MCF 10A (cell line): ENCODE measurements at places on chromosomes 6 and 20. TPM values are rescaled to one million over a fixed set of nuclear protein-coding genes. Genes with fewer than 3 reads are reported as not detected.

GRCh38 chr6:69825904-69826303 lies 29.1 kb upstream of the LMBRD1 start:
- peak; percentile 20 for DNase-seq

DNA sequence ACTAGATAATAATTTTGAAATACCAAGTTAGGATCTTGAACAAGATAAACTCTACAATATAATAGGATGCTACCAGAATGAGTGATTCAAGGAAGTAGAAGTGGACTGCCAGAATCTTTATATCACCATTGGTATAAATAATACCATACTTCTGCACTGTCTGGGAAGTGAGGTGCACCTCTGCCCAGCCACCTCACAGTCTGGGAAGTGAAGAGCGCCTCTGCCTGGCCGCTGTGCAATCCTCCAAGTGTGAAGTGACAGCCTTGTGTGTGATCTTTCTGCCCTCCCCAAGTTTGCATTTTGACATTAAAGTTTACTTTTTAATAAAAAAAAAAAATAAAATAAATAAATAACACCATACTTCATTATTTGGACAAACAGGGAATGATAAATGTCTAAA lies 18.8 kb downstream of the LATS1 start:
- DNase-seq, result no peak

DNA sequence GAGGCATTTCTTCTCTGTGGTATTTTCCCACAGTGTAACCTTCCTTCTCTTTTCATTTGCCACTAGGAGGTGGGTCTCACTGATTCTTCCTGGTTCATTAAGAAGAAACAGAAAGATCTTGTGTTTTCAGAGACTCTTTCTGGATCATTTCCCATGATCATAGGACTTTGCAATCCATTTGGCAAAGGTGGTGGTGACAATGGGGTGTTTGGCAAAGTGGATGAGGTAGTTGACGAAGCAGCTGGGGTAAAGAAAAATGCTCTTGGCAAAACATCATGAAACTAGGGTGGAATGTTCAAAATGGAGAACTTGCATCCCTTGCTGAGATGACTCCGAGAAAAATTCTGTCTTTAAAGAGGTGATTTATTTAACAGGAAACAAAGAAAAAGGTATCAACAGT lies 50.6 kb downstream of the TRAF3IP2 start:
- no peak for DNase-seq

GRCh38 chr6:147194652-147195411 lies 9.4 kb upstream of the STXBP5 start:
- DNase-seq, result peak; percentile 18

- DNase-seq, result no peak
These were observed 228.6 kb downstream of the ADGB start for GRCh38 chr6:146827216-146827928.

- no peak for DNase-seq
These were observed 88.2 kb downstream of the GJA1 start for GRCh38 chr6:121523628-121524027.

- no peak for DNase-seq
These were observed 202.6 kb downstream of the NFATC2 start for GRCh38 chr20:51339721-51340450.

- no peak for DNase-seq
These were observed 41.3 kb downstream of the FKBP5 start for GRCh38 chr6:35647400-35647799.

DNA sequence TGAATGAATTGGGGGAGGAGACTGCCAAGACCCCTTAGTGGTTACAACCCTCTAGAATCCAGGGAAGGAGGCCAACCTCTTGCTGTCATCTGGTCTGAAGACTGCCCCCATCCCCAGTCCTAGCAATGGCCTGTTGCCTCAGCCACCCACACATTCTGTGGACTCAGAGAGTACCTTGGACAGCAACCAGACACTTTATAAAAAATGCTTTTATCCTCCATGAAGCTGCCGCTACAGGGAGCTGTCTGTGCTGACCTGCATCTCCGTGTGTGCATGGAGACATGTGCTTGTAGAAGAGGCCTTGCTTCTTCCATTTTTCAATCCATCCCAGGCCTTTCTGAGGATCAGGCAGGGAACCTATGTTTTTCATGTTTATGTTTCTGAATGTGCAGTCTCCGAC lies 15.2 kb downstream of the CDH22 start:
- peak; percentile 51 for DNase-seq

DNA sequence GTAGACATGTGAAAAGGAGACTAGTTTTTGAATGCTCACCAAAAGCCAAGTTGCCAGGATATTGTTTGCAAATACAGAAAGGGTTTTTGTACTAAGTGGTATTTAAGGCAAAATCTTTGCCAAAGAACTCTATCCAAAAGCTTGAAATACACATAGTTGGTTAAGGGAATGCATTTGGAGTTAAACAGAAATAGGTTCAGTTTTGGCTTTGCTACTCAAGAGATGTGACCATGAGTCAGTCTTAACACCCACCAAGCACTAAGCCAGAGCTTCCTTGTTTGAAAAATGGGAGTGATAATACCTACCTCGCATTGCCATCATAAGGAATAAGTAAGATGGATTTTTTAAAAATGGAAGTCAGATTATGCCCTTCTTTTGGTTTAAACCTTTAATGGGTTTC lies 191.7 kb upstream of the LAMP5 start:
- DNase-seq, result no peak

DNA sequence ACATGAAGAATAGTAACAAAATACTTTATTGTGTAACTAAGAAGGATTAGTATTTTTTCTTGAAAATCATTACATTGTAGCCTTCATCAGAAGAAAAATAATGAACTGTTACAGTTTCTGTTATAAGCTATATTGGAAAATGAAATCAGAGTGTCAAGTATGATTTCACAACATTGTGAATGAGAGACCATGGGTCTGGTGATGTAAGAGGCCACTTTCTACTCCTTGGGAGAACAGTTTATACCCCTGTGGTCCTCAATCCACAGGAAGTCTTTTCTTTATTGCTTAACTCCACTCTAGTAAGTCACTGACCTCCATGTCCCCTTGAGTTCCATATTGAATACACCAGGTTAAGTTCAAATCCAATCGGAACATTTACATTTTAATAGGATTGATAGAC lies 218.7 kb upstream of the FERMT1 start:
- DNase-seq, result peak; percentile 4

GRCh38 chr20:64055893-64056638 lies 6.6 kb upstream of the SOX18 start:
- peak; percentile 34 for DNase-seq

DNA sequence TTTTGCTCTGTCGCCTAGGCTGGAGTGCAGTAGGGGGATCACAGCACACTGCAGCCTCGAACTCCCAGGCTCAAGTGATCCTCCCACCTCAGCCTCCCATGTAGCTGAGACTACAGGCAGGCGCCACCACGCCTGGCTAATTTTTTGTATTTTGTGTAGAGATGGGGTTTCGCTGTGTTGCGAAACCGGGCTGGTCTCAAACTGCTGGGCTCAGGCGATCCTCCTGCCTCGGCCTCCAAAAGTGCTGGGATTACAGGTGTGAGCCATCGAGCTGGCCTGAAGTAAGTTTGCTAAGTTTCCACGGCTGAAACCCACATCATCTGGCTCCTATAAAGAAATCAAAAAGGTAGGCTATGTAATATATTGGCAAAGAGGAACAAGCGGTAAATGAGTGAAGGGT lies 1.4 kb upstream of the MYLIP start:
- DNase-seq, result no peak

- DNase-seq, result no peak
These were observed 93.7 kb downstream of the DST start for GRCh38 chr6:56549014-56549413.

- DNase-seq, result no peak
These were observed 165.0 kb downstream of the TBC1D7 start for GRCh38 chr6:13163161-13163944.

DNA sequence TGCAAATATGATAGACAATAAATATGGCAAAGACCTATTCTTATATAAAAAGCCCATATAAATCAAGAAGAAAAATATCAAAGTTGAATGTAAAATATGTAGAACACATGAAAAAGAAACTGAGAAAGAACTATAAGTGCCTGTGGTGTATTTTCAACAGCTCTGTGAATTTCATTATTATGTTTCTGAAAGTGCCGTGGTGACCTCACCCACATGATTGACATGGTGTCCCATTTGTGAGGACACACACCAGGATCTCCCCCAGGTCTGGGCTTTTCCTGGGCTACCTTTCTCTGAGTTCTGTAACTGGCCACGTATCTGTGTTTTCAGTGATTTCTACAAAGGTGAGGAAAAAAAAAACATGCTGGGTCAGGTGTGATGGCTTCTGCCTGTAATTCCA lies 86.7 kb downstream of the BMP6 start:
- no peak for DNase-seq

DNA sequence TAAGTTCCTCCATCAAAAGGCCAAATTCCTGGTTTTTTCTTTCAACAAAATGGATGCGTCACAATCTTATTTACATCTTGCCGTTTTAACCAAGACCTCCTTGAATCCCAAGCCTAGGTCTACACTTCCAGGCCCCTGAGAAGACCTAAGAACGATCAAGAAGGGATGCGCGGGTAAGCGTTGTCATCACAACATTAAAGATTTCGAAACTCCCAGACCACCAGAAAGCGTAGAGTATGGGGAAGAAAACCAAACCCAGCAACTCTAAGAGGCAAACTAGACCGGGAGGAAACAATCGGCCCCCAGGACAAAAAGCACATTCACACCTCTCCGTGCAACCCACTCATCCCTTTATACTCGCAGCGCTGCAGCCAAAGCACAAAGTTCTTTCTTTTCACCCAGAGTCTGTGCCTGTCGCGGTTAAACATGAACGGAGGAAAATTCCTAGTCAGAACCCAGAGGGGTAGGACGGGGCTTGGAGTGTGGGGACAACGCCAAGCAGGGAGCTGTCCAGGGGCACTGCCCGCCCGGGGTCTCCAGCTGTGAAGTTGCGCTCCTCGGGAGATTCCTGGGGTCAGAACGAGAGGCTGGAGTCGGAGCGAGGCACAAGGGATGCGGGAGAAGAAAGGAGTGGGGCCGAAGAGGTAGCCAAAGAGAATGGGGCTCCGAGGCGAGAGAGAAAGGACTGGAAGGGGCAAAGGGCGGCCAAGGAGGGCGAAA lies 725 bp downstream of the OSER1 start:
- DNase-seq, result peak; percentile 27

DNA sequence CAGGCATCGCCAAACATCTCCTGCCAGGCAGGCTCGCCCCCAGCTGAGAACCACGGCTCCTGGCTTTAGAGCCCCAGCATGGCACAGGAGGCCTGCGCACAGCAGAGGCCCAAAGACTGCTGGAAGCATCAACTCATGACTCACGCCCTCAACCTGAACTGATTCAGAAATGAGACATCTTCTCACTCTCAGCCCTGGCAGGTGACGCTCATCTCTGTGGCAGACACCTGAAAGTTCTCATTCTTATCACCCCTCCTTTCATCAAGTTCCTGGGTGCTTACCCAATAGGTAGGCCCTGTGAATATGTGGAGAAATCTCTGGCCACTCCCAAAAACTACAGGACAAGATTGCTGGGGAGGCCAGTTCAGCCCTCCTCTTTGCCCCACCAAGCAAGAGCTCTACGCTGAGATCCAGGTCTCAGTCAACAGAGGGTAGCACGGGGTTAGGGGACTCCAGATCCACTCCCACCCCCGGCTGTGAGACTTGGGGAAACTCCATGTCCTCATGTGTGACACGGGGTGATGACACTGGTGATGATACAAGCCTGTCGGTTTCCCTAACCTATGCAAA lies 11.3 kb downstream of the NFATC2 start:
- DNase-seq, result peak; percentile 58

GRCh38 chr6:96865055-96865405 lies 27.8 kb upstream of the GPR63 start:
- DNase-seq, result no peak

GRCh38 chr20:11032611-11033010 lies 358.8 kb upstream of the JAG1 start:
- DNase-seq, result no peak

DNA sequence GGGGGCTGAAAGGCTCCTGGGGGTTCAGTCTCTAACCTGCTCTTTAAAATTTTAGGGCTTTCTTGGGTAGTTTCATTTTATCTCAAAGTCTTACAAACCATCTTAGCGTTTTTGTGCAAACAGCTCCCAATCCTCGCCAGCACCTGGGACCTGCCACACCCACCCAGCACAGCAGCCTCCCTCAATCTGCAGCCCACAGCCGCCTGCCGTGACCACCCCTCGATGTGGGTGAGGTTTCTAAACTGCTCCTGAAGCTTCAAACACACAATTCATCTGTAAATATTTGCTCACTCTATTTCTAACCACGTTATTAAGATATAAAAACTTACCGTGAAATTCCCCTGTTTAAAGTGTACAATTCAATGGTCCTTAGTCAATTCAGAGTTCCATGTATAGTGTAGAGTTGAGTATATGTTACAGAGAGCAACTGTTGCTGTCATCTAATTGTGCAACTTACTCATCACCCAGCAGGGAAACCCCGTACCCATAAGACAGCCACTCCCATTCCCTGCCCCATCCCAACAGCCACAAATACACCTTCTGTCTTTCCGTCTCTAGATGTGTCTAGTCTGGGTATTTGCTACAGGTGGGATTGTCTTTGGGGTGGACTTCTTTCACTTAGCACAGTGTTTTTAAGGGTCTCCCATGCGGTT lies 381.0 kb downstream of the TAF4 start:
- no peak for DNase-seq

DNA sequence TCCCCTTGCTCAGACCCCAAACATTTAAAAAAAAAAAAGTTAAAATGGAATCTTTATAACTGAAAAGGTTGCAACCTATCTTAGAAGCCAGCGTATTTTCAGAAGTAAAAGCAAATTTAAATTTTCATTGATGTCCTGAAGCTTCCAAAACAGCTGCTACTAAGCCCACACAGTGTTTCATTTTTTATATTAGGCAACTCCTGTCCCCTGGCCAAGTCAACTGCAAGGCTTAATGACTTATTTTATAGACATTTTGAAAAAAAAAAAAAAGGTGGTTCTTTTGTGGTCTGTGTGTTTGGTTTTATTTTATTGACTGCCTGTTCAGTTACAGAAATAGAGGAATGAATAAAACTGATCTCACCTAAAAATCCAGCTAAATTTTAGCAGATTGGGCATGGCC lies 13.0 kb downstream of the CFAP61 start:
- DNase-seq, result no peak

DNA sequence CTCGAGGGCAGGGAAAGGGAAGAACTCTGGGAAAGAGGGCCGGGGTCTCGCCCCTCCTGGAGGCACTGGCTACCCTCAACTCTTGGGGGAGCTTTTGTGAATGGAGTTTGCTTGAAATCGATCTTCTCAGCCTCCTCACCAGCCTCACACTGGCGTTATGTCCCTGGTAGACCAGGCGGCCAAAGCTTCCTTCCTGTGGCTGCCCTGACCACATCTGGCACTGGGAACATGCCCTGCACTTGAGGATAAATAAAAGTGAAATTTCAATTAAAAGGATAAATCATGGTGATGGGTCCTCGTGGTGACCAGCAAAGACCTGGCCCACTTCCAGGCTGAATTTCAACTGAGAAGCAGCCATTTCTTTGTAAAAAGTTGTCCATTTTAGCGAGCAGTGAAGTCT lies 234.7 kb downstream of the TAF4 start:
- DNase-seq, result no peak

GRCh38 chr20:9409981-9410380 lies 104.4 kb upstream of the LAMP5 start:
- DNase-seq, result no peak

Gene PNISR
- 95.9 and 115 TPM in 2 replicates for total RNA-seq

Gene LY6G6C
- total RNA-seq, result 0.32 TPM in 1 of 2 replicates, not detected in the other

Gene BANF2
- not detected in 2 replicates for total RNA-seq

Gene HLA-DRB5
- total RNA-seq, result not detected in 2 replicates

Gene TGIF2
- 5.9 and 9.7 TPM in 2 replicates for total RNA-seq

Gene C20orf141
- total RNA-seq, result not detected in 2 replicates

Gene C6orf89
- total RNA-seq, result 36.9 and 43.1 TPM in 2 replicates
